ENCODE measurements at places on chromosomes 7 and 10.
A peak's percentile ranks its signal among the peaks of the same experiment; 100 is the strongest.

DNA sequence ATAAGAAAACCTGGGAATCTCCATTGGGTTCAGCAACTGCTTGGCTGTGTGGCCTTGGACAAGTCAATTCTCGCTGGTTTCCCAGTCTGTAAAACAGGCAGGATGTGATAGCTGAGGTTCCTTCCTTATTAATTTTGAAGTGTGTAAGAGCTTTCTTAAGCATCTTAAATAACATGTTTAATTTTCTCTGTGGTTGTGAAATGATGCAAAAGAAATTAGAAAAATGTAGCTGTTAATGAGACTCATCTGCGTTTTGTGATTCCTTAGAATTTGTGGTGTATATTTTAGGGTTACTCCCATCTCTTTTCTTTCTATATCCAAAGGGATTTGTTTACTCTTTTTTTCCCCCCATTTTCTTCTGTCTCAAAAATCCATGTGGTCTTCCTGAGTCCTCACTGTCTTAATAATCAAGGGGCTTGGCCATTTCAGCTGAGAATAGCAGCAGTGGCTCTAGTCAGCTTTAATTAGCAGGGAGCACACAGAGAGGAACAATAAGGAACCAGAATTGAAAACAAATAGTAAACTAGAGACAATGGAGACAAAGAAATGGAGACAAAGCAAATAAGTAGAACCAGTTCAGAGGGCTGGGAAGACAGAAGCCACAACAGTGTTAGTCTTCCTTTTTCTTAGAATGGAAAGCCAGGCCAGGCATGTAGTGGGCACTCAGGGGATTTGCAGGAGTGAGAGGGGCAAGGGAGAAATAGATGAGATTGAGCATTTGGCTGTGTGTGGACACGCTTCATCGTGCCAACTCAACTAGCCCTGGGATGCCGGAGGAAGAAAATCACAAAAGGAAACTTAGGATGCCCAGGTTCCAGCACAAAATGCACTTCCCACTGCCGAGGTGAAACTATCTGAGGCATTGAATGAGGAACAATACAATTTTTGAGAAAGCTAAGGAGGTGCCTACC lies 93.9 kb downstream of the CHN2 start:
- DNase-seq, result no peak

GRCh38 chr7:27793780-27794179 lies 53.8 kb downstream of the TAX1BP1 start:
- no peak for DNase-seq

DNA sequence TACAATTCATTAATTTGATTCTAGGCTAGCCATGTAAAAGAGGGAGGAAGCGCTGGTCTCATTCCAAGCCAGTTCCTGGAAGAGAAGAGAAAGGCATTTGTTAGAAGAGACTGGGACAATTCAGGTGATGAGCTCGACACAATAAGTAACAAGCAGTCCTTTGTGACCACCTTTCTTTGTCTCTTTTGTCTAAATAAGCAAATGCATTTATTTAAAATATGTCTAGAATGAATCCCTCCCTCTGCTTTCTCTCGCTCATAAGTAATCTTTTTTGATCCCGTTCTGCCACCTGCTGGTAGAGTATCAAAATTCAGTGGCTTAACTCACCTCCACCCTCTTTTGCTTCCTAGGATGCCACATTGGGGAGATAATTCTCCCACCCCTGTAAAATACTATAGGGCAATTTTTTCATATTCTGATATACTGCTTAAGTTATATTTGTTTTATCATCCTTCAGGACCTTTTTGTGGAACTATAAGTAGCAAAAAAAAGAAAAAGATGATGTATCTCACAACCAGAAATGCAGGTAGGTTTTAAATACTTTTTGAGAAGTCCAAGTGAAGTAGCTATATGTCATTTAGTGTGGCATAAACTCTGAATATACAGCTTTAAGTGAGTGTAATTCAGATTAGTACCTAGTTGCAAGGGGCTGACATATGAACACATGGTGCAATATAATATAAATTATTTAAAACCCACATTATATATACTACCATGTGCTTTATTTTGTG lies 91.5 kb downstream of the GSDME start:
- DNase-seq, result peak; percentile 43

- peak; percentile 67 for DNase-seq
These were observed 145.3 kb downstream of the GLI3 start for GRCh38 chr7:42091461-42092291.

- peak; percentile 30 for DNase-seq
These were observed 19.1 kb upstream of the ARMS2 start for GRCh38 chr10:122435212-122435827.

DNA sequence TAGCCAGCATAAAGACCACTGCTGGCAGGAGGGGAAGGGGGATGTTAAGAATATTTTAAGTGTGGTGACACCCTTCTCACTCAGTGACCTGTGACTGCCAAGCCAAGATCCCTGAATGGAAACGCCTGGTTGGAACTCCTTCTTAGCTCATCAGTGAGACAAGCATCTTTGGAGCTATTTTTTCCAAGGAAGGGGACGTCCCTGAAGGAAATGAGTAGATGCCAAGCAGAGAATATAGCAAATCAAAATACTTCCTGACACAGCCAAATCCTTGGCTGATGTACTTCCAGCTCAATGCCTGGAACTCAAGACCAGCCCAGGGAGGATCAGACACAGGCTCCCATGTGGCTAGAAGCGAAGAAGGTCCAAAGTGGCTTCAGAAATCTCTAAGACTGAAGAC lies 82.2 kb downstream of the SORBS1 start:
- no peak for DNase-seq

- DNase-seq, result no peak
These were observed 112.3 kb downstream of the HGF start for GRCh38 chr7:81657551-81657950.

Measured in iPS-NIHi11 (cell line).